ENCODE measurements at places on chromosomes 2 and 18.

DNA sequence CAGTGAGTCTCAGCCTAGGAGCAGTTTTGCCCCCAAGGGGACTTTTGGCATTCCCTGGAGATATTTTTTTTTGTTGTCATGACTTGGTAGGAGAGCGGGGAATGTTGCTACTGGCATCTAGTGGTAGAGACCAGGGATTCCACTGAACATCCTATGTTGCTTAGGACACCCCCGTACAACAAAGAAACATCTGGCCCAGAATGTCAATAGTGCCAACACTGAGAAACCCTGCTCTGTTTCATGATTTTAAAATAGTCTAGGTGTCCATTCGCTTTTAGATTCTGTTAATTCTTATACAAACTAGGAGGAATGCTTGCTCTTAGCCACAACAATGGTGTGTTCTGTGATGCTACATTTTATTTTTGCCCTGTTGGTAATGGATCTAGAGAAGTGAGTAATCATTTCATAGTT is 225.8 kb upstream of the SIX3 start:
- peak; percentile 32 for DNase-seq

GRCh38 chr18:79624356-79625170 is 55.0 kb upstream of the CTDP1 start:
- DNase-seq: no peak

DNA sequence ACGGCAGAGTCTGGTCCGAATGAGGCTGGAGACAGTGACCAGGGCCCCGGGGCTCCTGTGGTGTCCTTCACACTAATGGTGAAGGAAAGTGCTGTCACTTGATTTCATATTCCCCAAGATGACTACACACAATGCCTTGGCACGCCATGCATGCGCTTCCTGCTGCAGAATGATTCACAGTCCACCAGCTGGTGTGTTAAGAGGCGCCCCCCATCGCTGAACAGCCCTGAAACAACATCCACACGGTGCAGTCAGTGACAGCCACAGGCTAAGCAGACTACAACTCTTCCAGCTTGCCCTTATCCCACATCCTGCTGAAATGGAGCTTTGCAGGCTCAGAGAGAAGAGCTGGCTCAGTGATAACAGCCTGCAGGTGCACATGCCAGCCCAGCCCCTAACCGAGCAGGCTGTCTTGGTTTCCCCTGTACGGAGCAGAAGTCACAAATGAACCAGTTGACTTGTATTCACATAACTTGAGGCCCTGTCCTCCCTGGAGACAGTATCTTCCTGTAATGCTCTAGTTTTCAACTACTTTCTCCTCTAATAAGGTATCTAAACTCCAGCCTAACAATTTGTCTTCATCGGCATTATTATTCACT is 24.3 kb upstream of the CDH20 start:
- no peak for DNase-seq

- no peak for DNase-seq
Observed at GRCh38 chr2:198973785-198974184, 484.0 kb downstream of the SATB2 start.

DNA sequence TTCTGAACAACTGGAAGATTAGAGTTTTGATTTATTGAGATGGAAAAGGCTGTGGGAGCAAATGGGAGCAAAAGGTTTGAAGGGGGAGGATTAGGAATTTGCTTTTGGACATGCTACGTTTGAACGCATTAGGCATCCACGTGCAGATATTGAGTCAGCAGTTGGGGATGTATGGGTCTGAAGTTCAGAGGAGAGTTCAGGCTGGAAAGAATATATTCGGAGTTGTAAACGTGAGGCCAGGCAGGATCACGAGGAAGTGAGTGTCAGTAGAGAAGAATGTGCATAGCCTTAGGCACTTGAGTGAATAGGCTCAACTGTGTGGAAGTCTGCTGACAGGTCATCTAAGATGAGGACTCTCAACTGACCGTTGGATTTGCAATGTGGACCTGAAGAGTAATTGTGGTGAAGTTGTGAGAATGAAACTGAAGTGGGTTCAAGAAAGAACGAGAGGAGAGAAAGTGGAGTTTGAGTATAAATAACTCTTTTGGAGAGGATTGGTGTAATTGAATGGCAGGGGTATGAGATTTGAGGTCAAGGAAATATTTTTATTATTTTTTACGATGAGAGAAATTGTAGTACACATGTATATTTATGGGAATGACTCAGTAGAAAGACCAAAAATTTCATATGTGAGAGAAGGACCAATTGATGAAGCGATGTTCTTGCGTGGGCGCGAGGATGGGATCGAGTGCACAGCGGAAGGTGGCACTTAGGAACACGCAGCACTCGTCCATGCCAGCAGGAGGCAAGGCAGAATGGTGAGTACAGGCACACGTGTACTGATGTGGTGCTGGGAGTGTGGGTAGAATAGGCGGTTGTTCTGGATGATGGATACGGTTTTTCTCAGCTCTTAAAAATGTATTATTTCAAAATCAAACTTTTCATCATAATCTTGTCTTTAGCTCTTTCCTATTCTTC is 40.5 kb upstream of the POLE4 start:
- peak; percentile 41 for DNase-seq

- no peak for DNase-seq
Observed at GRCh38 chr2:71937396-71937795, 210.3 kb downstream of the CYP26B1 start.

GRCh38 chr2:1687254-1687653 is 57.1 kb downstream of the PXDN start:
- no peak for DNase-seq

GRCh38 chr2:26608557-26608956 is 32.6 kb downstream of the CIB4 start:
- DNase-seq: no peak

- DNase-seq: no peak
Observed at GRCh38 chr18:56165601-56166355, 472.6 kb downstream of the TXNL1 start.

DNA sequence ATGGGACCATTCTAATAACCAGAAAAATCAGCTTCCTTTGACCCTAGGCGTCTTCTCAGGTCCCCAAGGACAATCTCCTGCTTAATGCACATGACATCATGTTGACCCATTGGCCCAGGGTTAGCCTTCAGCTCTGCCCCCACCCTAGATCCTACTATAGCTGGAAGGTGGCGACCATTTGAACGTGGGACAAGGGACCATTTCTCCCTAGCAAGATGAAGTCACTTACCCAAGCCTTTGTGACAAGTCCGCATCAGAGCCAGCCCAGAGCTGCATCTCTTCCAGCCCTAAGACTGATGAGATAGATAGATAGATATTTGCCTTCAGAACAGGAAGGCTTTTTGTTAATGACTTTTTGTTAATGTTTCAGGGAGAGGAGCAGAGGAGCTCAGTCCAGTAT is 28.2 kb upstream of the TAF1B start:
- no peak for DNase-seq

Data from fibroblast of skin of right quadriceps (primary cell).